Prostate gland (tissue), 2 donors: ENCODE measurements at places on chromosomes 5 and 9. TPM values are rescaled to one million over a fixed set of nuclear protein-coding genes. Genes with fewer than 3 reads are reported as not detected.

The RAPGEF6 gene
- total RNA-seq = 43.0 TPM

DNA sequence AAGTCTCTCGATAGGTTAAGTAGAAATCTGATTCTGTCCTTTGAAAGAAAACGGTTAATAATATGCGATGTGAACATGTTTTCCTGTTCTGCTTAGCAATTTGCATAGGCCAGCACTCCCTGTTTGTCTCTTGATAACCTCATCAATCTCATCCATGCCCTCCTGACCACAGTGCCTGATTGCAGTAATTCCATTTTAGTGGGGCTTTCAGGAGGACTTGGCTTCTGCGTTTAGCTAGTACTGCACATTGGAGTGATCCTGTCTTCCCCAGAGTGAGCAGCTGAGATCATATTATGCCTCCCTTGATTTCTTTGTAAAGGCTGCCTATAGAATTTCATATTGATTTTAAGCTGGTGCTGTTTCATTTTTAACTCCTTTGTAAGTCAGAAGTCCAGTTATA lies 335.9 kb upstream of the ISL1 start:
- no peaks in the 10 kb centered on the region for H3K4me1 ChIP-seq
- no peak overlapping the region for H3K27ac ChIP-seq
- DNase-seq = no peak
- no peaks in the 10 kb centered on the region for H3K27me3 ChIP-seq
- no peaks in the 10 kb centered on the region for H3K36me3 ChIP-seq

GRCh38 chr5:59178071-59178470 lies 595.2 kb downstream of the RAB3C start:
- H3K36me3 ChIP-seq = no peaks in the 10 kb centered on the region
- no peaks in the 10 kb centered on the region for H3K4me1 ChIP-seq
- H3K4me3 ChIP-seq = no peak overlapping the region

GRCh38 chr9:13786131-13786530 lies 506.6 kb upstream of the MPDZ start:
- no peak overlapping the region for H3K4me3 ChIP-seq
- H3K36me3 ChIP-seq = no peaks in the 10 kb centered on the region
- no peak overlapping the region for H3K27ac ChIP-seq
- H3K27me3 ChIP-seq = no peaks in the 10 kb centered on the region
- H3K4me1 ChIP-seq = no peaks in the 10 kb centered on the region

- peak overlapping the region; percentile 97 for H3K27ac ChIP-seq
- no peaks in the 10 kb centered on the region for H3K27me3 ChIP-seq
- H3K4me3 ChIP-seq = peak overlapping the region; percentile 52
- peak; percentile 86 for DNase-seq
These were observed 20.3 kb downstream of the ANXA2R start for GRCh38 chr5:43019614-43020398.

The EIF4E1B gene
- total RNA-seq = not detected

- no peak for DNase-seq
- H3K27me3 ChIP-seq = no peaks in the 10 kb centered on the region
- H3K4me3 ChIP-seq = no peak overlapping the region
- no peaks in the 10 kb centered on the region for H3K36me3 ChIP-seq
- H3K27ac ChIP-seq = peak overlapping the region; percentile 46
- no peaks in the 10 kb centered on the region for H3K4me1 ChIP-seq
These were observed 126.4 kb downstream of the LPAR1 start for GRCh38 chr9:110911659-110912418.

The UBE2QL1 gene
- total RNA-seq = 2.5 TPM

- peak overlapping the region; percentile 45 for H3K4me3 ChIP-seq
- peak; percentile 78 for DNase-seq
- peak overlapping the region; percentile 92 for H3K27ac ChIP-seq
- H3K4me1 ChIP-seq = peaks cover 29% of the 10 kb centered on the region
- no peaks in the 10 kb centered on the region for H3K36me3 ChIP-seq
These were observed 9.9 kb upstream of the CXXC5 start for GRCh38 chr5:139638090-139638735.

DNA sequence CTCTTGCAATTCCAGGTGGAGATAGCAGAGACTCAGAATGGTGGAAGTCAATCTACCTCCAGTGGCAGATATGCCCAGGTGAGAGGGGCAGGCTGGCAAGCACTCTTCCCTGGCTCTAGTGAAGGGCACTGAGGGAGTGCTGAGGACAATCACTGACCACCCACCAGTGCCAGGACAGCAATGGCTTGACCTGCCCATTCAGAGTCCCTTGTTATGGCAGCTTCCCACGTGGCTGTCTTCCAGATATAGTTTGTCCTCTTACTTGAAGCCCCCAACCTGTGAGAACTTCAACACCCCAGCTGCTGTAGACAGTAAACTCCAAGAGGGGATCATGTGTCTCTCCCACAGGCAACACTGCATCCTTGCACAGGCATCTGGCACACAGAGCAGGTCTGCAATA lies 104.7 kb downstream of the LHFPL2 start:
- no peak overlapping the region for H3K27ac ChIP-seq
- H3K27me3 ChIP-seq = no peaks in the 10 kb centered on the region
- DNase-seq = no peak
- no peaks in the 10 kb centered on the region for H3K36me3 ChIP-seq

The MFAP3 gene
- total RNA-seq = 35.8 TPM

DNA sequence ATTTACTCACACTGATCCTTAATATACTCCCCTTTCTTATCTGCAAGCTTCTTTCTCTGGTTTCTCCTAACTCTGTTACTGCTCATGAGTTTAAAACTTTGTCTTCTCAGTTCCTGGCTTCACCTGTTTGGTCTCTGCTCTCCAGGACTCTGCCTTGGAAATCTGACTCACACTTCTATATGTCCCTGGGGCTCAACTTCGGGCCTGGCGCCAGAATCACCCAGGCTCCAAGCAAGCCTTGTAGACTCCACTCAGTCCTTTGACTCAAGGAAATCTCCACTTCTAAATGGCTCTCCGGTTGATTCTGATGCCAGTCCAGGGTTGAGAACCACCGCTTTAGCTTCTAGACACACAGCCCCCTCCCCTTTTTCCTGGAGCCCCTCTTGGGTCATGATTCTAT lies 57.8 kb downstream of the TMC1 start:
- no peaks in the 10 kb centered on the region for H3K27me3 ChIP-seq
- H3K4me3 ChIP-seq = no peak overlapping the region
- peaks cover 3% of the 10 kb centered on the region for H3K4me1 ChIP-seq
- peak overlapping the region; percentile 64 for H3K27ac ChIP-seq
- peak; percentile 61 for DNase-seq

DNA sequence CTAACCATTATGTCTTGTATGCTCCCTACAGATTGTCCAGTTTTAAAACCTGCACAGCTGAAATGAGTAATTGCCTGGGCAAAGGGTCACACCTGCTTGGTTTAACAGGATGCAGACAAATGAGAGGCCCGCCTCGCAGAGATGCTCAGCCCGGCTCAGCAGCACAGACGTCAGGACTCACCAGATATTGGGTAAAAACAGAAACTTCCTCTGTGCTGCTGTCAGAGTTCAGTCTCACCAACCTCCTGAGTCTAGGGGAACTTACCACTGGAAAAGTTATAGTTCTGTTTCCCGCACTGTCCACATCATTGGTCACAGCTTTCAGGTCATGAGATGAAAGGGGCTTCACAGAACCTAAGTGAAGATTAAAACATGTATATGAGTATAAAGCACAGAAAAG lies 152.5 kb downstream of the ESM1 start:
- H3K4me1 ChIP-seq = no peaks in the 10 kb centered on the region
- no peaks in the 10 kb centered on the region for H3K27me3 ChIP-seq
- H3K36me3 ChIP-seq = no peaks in the 10 kb centered on the region
- no peak for DNase-seq

DNA sequence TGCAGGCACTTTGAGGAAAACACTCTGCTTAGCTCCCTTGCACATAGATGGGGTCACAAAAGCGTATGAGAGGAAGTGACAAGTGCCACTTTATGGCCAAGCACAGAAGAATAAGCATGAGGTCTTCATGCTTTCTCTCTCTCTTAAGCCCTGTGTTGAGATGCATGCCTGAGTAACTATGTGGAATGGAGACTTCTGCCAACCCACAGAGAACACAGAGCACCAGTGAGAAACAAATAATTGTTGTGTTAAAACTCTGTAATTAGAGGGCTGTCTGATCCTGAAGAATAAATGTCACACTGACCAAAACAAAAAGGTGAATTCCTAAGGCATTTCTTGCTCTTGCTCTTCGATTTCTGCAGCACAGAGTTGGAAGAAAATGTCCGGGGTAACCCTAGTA lies 488.5 kb downstream of the CTNND2 start:
- no peak overlapping the region for H3K27ac ChIP-seq
- no peaks in the 10 kb centered on the region for H3K27me3 ChIP-seq
- DNase-seq = no peak
- no peaks in the 10 kb centered on the region for H3K36me3 ChIP-seq

The PCDHA7 gene
- total RNA-seq = 0.46 TPM

- H3K27ac ChIP-seq = no peak overlapping the region
- H3K4me1 ChIP-seq = no peaks in the 10 kb centered on the region
- H3K36me3 ChIP-seq = no peaks in the 10 kb centered on the region
These were observed 3.5 kb upstream of the F2RL2 start for GRCh38 chr5:76626738-76627137.

GRCh38 chr9:34419716-34420504 lies 38.5 kb downstream of the FAM219A start:
- DNase-seq = no peak
- H3K4me1 ChIP-seq = no peaks in the 10 kb centered on the region

GRCh38 chr9:125966466-125966865 lies 219.3 kb downstream of the PBX3 start:
- DNase-seq = no peak
- H3K4me1 ChIP-seq = no peaks in the 10 kb centered on the region
- H3K27ac ChIP-seq = no peak overlapping the region
- no peak overlapping the region for H3K4me3 ChIP-seq

DNA sequence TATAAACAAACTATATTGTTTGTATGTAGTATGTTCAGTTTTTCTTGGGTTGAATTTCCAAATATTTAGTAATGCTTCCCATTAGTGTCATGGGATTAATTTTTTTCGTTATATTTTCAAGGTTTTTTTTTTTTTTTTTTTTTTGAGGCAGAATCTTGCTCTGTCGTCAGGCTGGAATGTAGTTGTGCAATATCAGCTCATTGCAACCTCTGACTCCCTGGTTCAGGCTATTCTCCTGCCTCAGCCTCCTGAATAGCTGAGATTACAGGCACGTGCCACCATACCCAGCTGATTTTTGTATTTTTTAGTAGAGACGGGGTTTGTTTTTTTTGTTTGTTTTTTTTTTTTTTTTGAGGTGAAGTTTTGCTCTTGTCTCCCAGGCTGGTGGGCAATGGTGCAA lies 10.6 kb downstream of the DDX46 start:
- no peak overlapping the region for H3K4me3 ChIP-seq
- no peaks in the 10 kb centered on the region for H3K36me3 ChIP-seq
- H3K27ac ChIP-seq = no peak overlapping the region
- H3K27me3 ChIP-seq = no peaks in the 10 kb centered on the region

The SV2C gene
- total RNA-seq = 0.28 TPM

The NR2F1-AS1 gene
- 11.9 TPM for total RNA-seq

DNA sequence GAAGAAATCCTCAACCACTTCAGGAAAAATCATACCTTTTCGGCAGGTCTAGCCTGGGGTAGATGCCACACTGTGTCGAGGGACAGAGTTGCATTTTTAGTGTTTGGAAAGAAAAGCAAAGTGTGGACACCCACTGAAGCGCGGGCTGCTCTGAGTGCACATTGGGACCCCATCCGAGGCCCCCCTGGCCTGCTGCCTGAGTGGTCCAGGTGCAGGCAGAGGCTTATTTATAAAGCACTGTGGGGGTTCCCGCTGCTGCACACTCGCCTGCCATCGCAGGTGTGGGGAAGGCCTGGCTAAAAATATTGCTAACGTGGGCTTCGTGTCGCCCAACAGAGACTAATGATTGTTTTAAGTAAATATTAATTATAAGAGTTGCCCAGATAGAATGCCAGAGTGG lies 119.4 kb downstream of the CRB2 start:
- DNase-seq = no peak
- no peak overlapping the region for H3K4me3 ChIP-seq
- H3K27me3 ChIP-seq = no peaks in the 10 kb centered on the region

- H3K4me1 ChIP-seq = no peaks in the 10 kb centered on the region
- no peak for DNase-seq
- no peaks in the 10 kb centered on the region for H3K27me3 ChIP-seq
- no peak overlapping the region for H3K4me3 ChIP-seq
These were observed 80.3 kb downstream of the S1PR3 start for GRCh38 chr9:89071591-89071990.

GRCh38 chr9:90722071-90722470 lies 79.4 kb upstream of the DIRAS2 start:
- H3K4me3 ChIP-seq = no peak overlapping the region
- no peak overlapping the region for H3K27ac ChIP-seq
- H3K4me1 ChIP-seq = no peaks in the 10 kb centered on the region
- no peak for DNase-seq

DNA sequence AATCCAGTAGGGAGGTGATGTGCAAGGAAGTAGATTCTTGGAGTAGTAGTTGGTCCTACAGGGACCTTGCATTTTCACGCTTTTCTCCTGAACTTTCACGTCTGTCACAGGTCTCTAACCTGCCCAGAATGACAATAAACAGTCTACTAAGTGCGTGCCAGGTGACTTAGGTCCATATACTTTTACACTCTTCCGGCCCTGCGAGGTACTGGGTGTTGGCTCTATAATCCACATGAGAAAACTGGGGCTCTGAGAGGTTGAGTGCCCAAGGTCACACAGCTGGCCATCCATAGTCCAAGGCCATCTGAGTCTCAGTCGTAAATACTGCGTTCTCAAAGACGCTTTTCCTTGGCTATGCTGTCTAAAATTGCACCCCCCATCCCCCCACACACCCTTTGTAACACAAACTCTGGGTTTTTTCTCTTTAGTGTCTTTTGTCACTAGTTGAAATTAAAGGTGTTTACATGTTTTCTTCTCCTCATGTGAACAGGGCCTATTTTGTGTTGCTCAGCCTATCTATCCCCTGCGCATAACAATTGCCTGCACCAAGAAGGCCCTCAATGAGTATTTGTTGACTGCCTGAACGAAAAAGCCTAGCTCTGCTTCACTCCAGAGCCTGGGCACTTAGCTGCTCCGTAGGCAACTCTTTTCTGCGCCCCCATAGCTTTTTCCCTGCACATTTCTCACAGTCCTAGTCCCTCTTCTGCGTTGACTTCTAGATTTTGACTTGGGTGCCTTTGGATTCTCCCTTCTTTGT lies 943 bp downstream of the SFXN1 start:
- no peaks in the 10 kb centered on the region for H3K4me1 ChIP-seq
- H3K4me3 ChIP-seq = peak overlapping the region; percentile 91
- H3K27ac ChIP-seq = peak overlapping the region; percentile 78
- DNase-seq = no peak
- no peaks in the 10 kb centered on the region for H3K36me3 ChIP-seq
